ENCODE measurements at places on chromosomes 7 and 10.

DNA sequence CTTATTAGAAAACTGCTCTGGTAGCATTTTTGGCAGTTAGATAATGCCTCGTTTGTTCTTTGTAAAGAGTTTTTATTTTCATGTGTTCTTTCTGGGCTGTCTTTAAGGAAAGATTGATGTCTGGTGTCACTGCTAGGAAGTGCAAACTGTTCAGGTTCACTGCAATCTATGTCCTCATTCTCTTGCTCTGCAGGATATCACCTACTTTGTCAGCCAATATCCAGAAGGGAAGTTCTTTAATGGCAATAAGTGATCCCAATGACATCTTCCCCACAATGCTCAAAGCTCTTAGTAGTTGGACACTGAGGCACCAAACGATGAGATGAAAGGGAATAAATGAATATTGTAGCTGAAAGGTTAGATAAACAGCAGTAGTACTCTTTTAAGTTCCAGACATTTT, 115.1 kb downstream of the AGMO start:
- DNase-seq: no peak

DNA sequence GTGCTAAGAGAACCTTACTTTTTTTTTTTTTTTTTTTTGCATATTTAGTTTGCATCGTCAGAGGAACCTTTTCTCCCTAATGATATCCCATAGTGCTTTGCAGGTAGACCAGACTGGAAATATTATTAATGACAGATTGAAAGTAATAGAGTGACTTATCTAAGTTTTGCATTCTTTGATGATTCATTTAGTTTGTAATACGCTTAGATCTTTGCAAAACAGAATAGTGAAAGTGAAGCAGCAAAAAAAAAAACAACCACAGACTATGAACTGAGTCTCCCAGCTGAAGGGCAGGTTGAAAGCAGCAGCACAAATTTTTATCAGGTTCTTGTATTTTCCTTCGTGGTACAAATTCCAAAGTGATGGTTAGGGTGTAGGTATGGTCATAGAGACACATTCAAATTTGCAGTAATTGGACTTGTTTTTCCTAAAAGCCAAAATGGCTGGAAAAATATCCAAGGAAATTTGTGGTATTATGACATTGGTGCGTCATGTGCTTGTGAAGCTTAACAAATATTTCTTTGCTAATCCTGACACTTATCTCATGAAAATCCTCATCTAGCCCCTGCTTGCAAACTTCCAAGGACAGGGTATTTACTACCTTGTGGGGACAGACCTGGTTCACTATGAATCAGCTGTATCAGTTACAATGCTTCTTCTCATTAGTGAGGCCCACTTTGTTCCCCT, 81.8 kb upstream of the CREB5 start:
- peak; percentile 39 for DNase-seq

- no peak for DNase-seq
These were observed 83.6 kb upstream of the MPP7 start for GRCh38 chr10:28386503-28386868.

GRCh38 chr10:92492748-92493240, 81.1 kb downstream of the IDE start:
- no peak for DNase-seq

DNA sequence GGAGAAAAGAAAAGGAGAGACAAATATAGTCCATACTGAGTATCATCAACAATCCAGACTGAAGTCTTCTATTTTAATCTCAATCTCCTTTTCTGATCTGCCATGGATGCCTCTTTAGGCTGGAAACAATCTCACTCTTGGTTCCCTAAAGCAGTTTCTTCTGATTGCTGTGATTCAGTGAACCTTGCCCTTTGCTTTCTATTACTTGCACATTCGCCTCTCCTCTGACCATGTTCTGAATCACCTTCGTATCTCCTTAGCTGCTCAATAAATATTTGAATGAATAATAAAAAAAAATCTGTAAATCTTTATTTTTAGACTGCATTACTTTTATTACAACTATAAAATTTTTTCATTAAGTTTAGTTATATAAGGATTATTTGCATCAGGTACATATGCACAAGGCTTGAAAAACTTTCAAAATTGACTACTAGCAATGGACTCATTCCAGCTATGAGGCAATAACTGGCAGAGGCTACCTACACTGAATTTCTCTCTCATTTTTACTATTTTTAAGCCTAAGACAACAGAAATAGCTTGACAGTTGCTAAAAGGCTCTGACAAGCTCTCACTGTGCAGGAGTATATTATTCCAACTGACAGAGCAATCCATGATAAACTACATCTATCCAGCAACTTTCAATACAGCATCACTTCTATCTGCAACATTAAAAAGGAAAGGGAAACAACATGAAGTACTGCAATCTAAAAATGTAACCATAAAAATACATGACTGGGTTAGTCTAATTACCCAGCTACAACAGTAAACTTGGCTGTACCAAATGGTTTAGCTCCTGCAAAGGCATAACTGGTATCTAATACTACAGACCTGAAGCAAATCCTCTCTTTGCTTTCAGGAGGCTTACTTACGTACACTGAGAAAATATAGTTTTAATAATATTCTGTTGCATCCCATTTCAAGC, 25.6 kb downstream of the TM9SF3 start:
- DNase-seq: peak; percentile 48

DNA sequence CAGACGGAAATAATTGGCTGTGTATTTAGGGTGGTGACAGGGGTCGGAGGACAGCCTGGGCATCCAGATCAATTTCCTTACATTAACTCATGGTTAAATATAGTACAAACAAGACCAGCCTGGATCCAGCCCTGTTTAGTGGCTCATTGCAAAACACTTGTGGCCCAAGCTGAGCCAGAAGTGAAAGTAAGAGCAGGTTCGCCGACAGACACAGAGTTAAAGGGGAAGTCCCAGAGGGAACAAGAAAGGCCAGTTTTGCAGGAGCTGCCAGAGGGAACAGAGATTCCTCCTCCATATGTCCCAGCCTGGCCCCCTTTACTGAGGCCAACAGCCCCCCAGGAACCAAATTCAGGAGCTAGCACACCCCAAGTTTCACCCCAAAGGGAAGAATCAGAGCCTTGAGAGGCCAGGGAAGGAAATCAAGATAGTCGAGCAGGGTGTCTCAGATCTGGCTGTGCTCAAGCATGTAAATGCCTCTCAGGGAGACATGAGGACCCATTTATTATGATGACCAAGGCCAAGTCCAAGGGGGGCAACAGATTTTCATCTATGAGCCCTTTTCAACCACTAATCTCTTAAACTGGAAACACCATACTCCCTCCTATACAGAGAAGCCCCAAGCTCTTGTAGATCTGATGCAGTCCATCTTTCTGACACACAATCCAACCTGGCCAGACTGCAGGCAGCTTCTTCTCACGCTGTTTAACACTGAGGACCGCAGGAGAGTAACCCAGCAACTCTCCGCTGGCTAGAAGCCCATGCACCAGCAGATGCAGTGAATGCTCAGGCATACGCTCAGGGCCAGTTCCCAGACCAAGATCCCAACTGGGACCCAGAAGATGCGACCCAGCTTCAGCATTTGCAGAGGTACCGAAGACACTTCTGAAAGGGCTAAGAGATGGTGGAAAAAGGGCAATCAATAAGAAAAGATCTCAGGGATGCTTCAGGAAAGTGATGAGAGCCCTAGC, 15.9 kb upstream of the ADCK2 start:
- DNase-seq: peak; percentile 70

GRCh38 chr7:119842786-119843185, 430.2 kb upstream of the KCND2 start:
- DNase-seq: no peak

- DNase-seq: no peak
These were observed 2.9 kb downstream of the PCBD1 start for GRCh38 chr10:70885481-70885880.

GRCh38 chr7:96085953-96086352, 235.9 kb downstream of the SLC25A13 start:
- DNase-seq: no peak

- no peak for DNase-seq
These were observed 331.1 kb downstream of the BICC1 start for GRCh38 chr10:58843760-58844159.

DNA sequence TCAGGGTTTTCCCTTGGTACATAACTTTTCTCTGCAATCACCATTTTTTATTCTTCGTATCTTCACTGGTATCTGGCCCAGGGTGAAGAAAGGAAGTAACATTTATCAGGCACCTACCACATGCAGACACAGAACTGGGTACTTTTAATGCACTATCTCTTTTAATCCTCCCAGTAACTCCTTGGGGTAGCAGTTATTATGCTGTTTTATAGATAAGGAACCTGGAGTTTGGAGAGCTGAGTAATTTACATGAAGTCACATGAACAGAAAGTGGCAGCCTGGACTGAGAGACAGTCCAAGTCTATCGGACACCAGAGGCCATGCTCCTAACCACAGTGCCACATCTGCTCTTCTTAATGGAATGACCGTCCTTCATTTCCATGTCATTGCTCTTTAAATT, 117.1 kb upstream of the PODXL start:
- no peak for DNase-seq

GRCh38 chr7:49322476-49322875, 398.1 kb downstream of the CDC14C start:
- no peak for DNase-seq

- no peak for DNase-seq
These were observed 87.1 kb downstream of the NRP1 start for GRCh38 chr10:33247221-33247922.

- peak; percentile 50 for DNase-seq
These were observed 111.8 kb downstream of the TBXAS1 start for GRCh38 chr7:139940866-139941265.

DNA sequence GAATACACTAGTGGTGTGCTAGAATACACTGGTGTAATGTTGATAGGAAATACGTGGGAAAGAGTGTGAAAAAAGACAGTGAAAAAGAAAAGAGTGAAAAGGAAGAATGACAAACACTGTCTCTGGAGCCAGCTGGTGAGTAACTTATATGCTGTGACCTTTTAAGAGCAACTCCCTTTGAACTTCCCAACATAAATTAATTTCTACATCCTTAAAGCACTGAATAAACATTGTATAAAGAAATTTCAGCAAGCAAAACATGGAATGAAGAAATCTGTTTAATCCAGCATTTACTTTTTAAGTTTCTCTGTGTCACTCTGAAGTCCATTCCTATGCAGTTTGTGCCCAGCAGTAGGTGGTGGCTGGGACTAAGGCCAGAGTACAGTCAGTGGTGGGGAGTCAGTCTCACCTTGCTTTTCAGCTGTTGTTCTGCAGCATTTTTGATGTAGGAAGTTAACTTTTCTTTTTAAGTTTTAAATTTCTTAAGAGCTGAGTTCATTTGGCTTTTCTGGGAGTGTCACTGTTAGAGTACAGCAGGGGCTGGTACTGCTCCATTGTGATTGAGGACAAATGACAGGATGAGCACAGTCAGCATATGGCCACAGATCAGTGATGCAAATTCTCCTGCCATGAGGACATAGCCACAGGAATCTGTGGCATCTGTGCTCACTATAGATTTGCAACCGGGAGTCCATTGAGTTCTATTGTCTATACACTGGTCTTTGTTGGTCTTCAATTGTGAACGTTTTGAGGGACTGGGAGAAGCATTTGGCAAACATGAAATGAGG, 321.8 kb downstream of the ZNF248 start:
- DNase-seq: no peak

GRCh38 chr7:118149394-118149793, 34.6 kb upstream of the LSM8 start:
- no peak for DNase-seq
